ENCODE measurements at places on chromosomes 11 and 22. TPM values are rescaled to one million over a fixed set of nuclear protein-coding genes. Genes with fewer than 3 reads are reported as not detected.
A peak's percentile ranks its signal among the peaks of the same experiment; 100 is the strongest.

The LDHAL6A gene
- not detected for total RNA-seq

The CCDC116 gene
- 1.2 TPM for total RNA-seq

DNA sequence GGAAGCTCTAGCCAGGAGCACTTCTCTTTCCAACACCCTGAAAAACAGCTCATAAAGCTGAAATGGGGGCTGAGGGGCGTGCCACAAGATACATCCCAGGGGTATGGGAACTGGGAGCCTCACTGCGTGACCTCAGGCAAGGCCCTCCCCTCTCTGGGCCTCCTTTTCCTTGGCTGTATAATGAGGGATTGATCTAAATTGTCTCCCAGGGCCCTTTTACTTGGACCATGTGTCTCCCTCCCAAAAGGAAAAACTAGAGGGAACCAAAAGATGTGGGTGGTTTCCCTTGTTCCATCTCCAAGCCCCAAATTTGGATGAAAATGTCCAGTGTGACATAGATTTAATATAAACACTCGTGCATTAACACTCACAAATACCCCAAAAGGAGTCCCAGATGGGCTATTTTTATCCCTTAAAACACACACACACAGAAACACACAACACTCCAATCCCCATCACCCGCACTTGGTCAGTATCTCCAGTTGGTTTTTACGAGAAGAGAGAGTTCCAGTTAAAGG lies 25.9 kb upstream of the SMTN start:
- no peaks in the 10 kb centered on the region for H3K27me3 ChIP-seq
- H3K27ac ChIP-seq, result peak overlapping the region; percentile 91
- no peaks in the 10 kb centered on the region for H3K36me3 ChIP-seq
- H3K4me3 ChIP-seq, result no peak overlapping the region

The SCARF2 gene
- total RNA-seq, result 23.1 TPM

GRCh38 chr11:2464451-2465165 lies 19.8 kb downstream of the KCNQ1 start:
- H3K4me1 ChIP-seq, result no peaks in the 10 kb centered on the region
- H3K36me3 ChIP-seq, result no peaks in the 10 kb centered on the region
- no peak for DNase-seq
- peaks cover 7% of the 10 kb centered on the region for H3K27me3 ChIP-seq
- H3K4me3 ChIP-seq, result no peak overlapping the region

The BATF2 gene
- 0.30 TPM for total RNA-seq

GRCh38 chr11:126808836-126809235 lies 191.7 kb downstream of the KIRREL3 start:
- no peaks in the 10 kb centered on the region for H3K36me3 ChIP-seq
- no peak overlapping the region for H3K4me3 ChIP-seq
- no peak for DNase-seq
- H3K27me3 ChIP-seq, result no peaks in the 10 kb centered on the region
- peaks cover 30% of the 10 kb centered on the region for H3K4me1 ChIP-seq

- no peak overlapping the region for H3K27ac ChIP-seq
- H3K36me3 ChIP-seq, result no peaks in the 10 kb centered on the region
- H3K4me3 ChIP-seq, result no peak overlapping the region
- no peaks in the 10 kb centered on the region for H3K27me3 ChIP-seq
Observed at GRCh38 chr11:2307501-2308331, 5.9 kb downstream of the TSPAN32 start.

Data from neural crest cell (in vitro differentiated cells).